Panc1 (cell line): ENCODE measurements at places on chromosomes 7 and 10. TPM values are rescaled to one million over a fixed set of nuclear protein-coding genes. Genes with fewer than 3 reads are reported as not detected.

GRCh38 chr10:127921075-127921752 is 14.3 kb downstream of the PTPRE start:
- no peaks in the 10 kb centered on the region for H3K27me3 ChIP-seq
- no peak overlapping the region for H3K4me3 ChIP-seq
- no peaks in the 10 kb centered on the region for H3K36me3 ChIP-seq
- no peak overlapping the region for H3K27ac ChIP-seq

The ACTR3C gene
- 6.5 TPM for total RNA-seq

GRCh38 chr10:110336111-110336721 is 31.5 kb upstream of the SMNDC1 start:
- H3K4me3 ChIP-seq = no peak overlapping the region
- no peak overlapping the region for H3K27ac ChIP-seq
- no peaks in the 10 kb centered on the region for H3K36me3 ChIP-seq
- no peak for DNase-seq
- no peaks in the 10 kb centered on the region for H3K27me3 ChIP-seq

The PNLIPRP1 gene
- 0.95 TPM for total RNA-seq

DNA sequence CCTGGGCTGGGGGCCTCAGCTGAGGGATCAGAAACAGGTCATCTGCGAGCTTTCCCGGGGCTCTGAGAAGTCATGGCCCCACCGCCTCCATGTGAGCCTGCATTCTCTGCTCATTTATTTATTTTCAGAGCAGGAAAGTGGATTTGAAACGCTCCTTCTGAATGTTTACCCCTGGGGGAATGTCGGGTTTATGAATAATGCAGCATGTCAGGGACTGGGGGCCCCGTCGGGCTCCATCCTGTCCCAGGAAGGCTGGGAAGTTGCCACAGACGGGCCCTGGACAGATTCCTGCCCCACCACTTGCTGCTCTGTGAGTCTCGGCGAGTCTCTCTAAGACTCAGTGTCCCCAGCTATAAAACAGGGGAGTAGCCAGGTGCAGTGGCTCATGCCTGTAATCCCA is 11.9 kb upstream of the GTF2IRD1 start:
- H3K4me1 ChIP-seq = no peaks in the 10 kb centered on the region
- no peaks in the 10 kb centered on the region for H3K27me3 ChIP-seq
- no peak overlapping the region for H3K27ac ChIP-seq
- no peak overlapping the region for H3K4me3 ChIP-seq
- H3K36me3 ChIP-seq = no peaks in the 10 kb centered on the region

The IL15RA gene
- 11.0 TPM for total RNA-seq

GRCh38 chr10:42422911-42423310 is 215.5 kb downstream of the ZNF33B start:
- H3K36me3 ChIP-seq = no peaks in the 10 kb centered on the region
- H3K27ac ChIP-seq = no peak overlapping the region
- no peak overlapping the region for H3K4me3 ChIP-seq
- no peak for DNase-seq
- no peaks in the 10 kb centered on the region for H3K4me1 ChIP-seq

The PPP1R3C gene
- 1.2 TPM for total RNA-seq

DNA sequence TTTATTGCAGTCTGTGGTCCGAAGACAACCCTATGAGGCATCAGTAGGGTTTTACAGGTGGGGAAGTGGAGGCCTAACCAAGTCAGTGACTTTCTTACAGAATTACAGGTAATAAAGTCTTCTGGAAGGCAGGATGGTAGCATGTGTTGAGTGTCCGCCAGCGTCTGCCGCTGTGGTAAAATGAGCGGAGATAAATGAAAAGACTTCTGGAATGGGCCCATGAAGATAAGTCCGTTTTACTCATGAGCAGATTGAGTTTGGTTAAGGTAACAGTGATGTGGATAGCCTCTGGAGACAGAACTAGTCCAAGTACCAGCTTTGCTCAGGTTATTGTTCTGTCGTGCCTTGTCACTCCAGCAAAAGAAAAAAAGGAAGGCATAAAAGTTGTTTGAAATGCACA is 966 bp downstream of the FBH1 start:
- no peak for DNase-seq
- H3K36me3 ChIP-seq = peaks cover 4% of the 10 kb centered on the region
- H3K27ac ChIP-seq = peak overlapping the region; percentile 62
- H3K4me1 ChIP-seq = peaks cover 3% of the 10 kb centered on the region; the same call in 1 of the 2 replicates

The ZP3 gene
- total RNA-seq = 23.3 TPM

DNA sequence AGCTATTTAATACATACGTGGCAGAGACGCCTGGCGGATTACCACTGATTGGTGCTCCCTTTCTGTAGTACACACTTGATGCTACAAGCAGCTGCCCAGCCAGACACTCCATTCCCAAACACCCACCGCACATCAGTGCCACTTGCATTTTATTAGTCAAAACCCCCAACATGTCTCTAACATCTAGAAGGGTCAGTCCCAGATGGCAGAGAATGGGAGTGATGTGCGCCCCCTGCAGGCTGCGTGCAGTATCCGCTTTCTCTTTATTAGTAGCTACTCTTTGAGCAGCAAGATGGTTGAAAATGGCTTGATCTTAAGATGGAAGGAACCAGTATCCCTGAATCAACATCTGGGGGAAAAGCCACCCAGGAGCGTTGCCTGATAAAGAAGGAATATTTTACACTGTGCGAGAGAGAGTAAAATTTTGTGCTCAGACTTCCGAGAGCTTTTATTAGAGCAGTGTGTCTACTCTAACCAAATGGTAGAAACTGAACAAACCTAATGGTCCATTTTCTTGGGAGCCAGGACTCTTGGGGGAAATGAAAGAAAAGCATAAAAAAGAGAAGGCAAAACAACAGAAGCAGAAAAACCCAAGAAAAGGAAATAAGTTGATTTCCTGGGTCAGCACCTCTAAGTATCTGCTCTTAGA is 78.3 kb downstream of the ST8SIA6 start:
- no peaks in the 10 kb centered on the region for H3K36me3 ChIP-seq
- no peak overlapping the region for H3K27ac ChIP-seq
- no peak overlapping the region for H3K4me3 ChIP-seq
- DNase-seq = no peak

The NPC1L1 gene
- total RNA-seq = not detected

The LRRN3 gene
- total RNA-seq = 0.15 TPM

The PTCD1 gene
- total RNA-seq = 15.0 TPM

The SSC4D gene
- 1.6 TPM for total RNA-seq

The CLIP2 gene
- 39.9 TPM for total RNA-seq

- no peaks in the 10 kb centered on the region for H3K27me3 ChIP-seq
- H3K4me3 ChIP-seq = no peak overlapping the region
- H3K4me1 ChIP-seq = no peaks in the 10 kb centered on the region
- no peak for DNase-seq
- H3K36me3 ChIP-seq = no peaks in the 10 kb centered on the region
These were observed 106.7 kb upstream of the INSYN2A start for GRCh38 chr10:127303105-127303504.

- H3K36me3 ChIP-seq = no peaks in the 10 kb centered on the region
- no peaks in the 10 kb centered on the region for H3K27me3 ChIP-seq
- no peak overlapping the region for H3K27ac ChIP-seq
- no peak overlapping the region for H3K4me3 ChIP-seq
- DNase-seq = no peak
- no peaks in the 10 kb centered on the region for H3K4me1 ChIP-seq
These were observed 76.2 kb downstream of the CYP51A1 start for GRCh38 chr7:92058040-92058439.

The PHTF2 gene
- 61.5 TPM for total RNA-seq

DNA sequence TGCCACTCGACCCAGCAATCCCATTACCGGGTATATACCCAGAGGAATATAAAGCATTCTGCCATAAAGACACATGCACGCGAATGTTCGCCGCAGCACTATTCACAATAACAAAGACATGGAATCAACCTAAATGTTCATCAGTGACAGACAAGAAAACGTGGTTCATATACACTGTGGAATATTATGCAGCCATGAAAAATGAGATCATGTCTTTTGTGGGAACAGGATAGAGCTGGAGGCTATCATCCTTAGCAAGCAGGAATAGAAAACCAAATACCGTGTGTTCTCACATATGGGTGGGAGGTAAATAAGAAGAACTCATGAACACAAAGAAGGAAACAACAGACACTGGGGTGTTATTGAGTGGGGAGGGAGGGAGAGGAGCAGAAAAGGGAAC is 84.7 kb downstream of the SLC16A9 start:
- H3K27me3 ChIP-seq = no peaks in the 10 kb centered on the region
- no peak overlapping the region for H3K4me3 ChIP-seq
- H3K27ac ChIP-seq = no peak overlapping the region
- no peaks in the 10 kb centered on the region for H3K4me1 ChIP-seq
- no peak for DNase-seq
- no peaks in the 10 kb centered on the region for H3K36me3 ChIP-seq

GRCh38 chr7:64880322-64881297 is 22.5 kb upstream of the ZNF273 start:
- H3K27ac ChIP-seq = no peak overlapping the region
- no peaks in the 10 kb centered on the region for H3K4me1 ChIP-seq
- H3K36me3 ChIP-seq = no peaks in the 10 kb centered on the region

DNA sequence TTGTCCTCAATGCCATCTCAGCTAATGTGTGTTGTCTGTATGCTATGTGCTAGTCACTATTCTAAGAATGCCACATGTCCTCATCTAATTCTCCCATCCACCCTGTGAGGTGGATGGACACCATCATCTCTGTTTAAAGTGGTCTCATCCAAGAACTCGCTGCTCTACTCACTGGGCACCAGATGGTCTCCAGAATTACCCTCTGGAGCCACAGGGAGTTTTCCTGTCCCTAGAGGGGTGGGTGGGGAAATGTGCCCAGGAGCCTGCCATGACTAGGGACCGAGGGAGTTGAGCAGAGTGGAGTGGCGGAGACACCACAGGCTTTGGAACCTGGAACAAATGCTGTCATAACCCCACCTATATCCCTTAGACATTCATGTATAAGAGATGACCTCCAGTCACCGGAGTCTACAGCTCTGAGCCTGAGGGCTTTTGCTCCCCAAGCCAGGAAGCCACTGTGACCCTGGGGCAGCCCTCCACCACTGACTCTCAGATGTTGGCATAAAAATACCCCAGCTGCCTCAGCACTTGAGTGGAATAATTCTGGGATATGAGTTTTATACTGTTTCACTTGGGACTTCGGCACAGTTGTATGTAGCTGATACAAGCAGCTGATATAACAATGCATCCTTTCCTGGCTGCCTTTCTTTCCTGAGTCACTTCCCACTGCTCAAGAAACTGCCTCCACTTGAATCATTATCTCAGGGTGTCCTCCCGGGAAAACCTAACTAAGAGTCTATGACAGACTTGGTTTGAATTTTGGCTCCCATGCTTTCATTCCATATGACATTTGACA is 61.5 kb upstream of the RAPGEF5 start:
- H3K4me1 ChIP-seq = no peaks in the 10 kb centered on the region
- DNase-seq = no peak
- H3K27me3 ChIP-seq = no peaks in the 10 kb centered on the region
- no peak overlapping the region for H3K4me3 ChIP-seq

DNA sequence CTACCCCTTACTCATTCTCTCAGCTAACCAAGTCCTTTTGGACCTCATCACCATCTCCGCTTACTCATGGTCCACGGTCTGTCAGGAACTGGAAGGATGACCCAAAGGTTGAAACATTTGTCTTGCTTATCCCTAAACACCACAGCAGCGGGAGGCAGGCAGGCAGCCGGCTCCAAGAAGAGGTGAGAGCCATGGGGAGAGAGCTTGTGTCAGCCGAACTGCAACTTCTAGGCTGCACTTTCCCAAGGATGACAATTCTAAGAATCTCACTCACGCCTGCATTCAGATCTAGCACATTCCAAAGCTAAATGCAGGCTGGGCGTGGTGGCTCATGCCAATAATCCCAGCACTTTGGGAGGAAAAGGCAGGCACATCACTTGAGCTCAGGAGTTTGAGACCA is 86.0 kb downstream of the SPDYE5 start:
- no peaks in the 10 kb centered on the region for H3K36me3 ChIP-seq
- H3K27ac ChIP-seq = no peak overlapping the region
- DNase-seq = no peak
- no peak overlapping the region for H3K4me3 ChIP-seq
- H3K4me1 ChIP-seq = no peaks in the 10 kb centered on the region
- H3K27me3 ChIP-seq = no peaks in the 10 kb centered on the region

The CACNB2 gene
- not detected for total RNA-seq

DNA sequence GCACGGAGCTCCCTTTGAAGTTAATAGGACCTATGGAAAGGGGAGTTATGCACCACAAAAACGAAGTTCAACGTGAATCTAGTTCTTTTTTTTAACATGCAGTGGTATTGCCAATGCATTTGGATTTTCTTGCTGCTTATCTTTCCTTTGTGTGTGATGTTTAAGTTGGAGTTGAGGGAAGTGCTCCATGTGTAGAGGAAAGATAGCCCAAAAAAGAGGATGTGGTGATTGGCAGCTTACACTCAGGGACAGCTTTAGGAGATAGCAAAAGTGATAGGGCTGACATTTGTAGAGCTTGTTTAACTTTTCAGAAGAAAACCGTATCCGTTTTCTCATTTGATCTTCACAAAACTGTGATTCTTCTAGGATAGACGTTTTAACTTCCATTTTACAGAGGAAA is 101.3 kb downstream of the MDFIC start:
- no peaks in the 10 kb centered on the region for H3K27me3 ChIP-seq
- H3K4me3 ChIP-seq = no peak overlapping the region
- no peaks in the 10 kb centered on the region for H3K36me3 ChIP-seq
- DNase-seq = no peak
- H3K27ac ChIP-seq = no peak overlapping the region
- no peaks in the 10 kb centered on the region for H3K4me1 ChIP-seq

- H3K27ac ChIP-seq = no peak overlapping the region
- no peaks in the 10 kb centered on the region for H3K27me3 ChIP-seq
- peaks cover 15% of the 10 kb centered on the region; the same call in 1 of the 2 replicates for H3K36me3 ChIP-seq
These were observed 4.9 kb upstream of the FAM53B start for GRCh38 chr10:124748953-124749645.

DNA sequence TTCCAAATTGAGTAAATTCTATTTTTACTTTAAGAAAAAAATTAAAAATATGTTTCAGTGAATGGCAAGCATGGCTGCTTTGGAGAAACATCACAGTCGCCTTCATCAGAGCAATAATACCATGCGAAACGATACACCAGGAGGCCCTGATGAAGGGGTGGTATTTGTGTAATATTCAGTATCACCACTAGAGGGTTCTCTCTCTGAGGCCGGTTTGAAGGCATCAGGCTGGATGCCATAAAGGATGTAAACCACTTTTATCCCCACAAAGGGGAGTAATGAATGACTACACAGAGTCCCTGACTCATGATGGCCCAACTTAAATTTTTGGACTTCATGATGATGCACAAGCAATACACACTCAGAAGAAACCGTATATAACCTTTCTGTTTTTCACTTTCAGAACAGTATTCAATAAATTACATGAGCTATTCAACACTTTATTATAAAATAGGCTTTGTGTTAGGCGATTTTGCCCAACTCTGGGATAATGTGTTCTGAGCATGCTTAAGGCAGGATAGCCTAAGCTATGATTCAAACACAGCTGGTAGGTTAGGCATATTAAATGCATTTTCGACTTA is 95.5 kb downstream of the PPP1R17 start:
- H3K27ac ChIP-seq = no peak overlapping the region
- no peaks in the 10 kb centered on the region for H3K27me3 ChIP-seq

- DNase-seq = no peak
- H3K27ac ChIP-seq = no peak overlapping the region
- no peaks in the 10 kb centered on the region for H3K4me1 ChIP-seq
These were observed 211.2 kb upstream of the PODXL start for GRCh38 chr7:131767591-131767990.

GRCh38 chr10:60192946-60193345 is 196.7 kb downstream of the ANK3 start:
- H3K27ac ChIP-seq = no peak overlapping the region
- H3K27me3 ChIP-seq = no peaks in the 10 kb centered on the region
- no peak overlapping the region for H3K4me3 ChIP-seq
- no peaks in the 10 kb centered on the region for H3K4me1 ChIP-seq
- no peak for DNase-seq
- no peaks in the 10 kb centered on the region for H3K36me3 ChIP-seq

The CCDC172 gene
- total RNA-seq = not detected
